HCT116 (cell line): ENCODE measurements at places on chromosomes 2 and 18.

DNA sequence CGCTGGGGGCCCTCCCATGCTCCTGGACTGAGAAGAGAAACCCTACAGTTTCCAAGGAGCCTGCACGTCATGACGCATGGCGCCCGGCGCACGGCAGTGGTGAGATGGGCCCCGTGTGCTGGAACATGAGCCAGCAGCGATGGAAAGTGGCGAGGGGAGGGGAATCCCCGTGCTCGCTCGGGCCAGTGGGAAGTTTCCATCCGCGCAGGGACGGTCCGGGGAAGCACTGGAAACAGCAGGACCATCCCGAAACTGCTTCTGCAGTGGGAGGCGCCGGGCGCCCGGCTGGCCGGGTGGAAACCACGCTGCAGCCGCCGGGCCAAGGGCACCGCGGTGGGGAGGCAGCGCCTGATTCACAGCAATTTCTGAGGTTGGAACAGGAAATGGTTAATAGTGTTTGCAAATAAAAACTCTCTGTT, 4.9 kb upstream of the PDCD1 start:
- no peak for DNase-seq

GRCh38 chr2:45595721-45596435, 15.2 kb downstream of the SRBD1 start:
- DNase-seq, result no peak

- no peak for DNase-seq
Measured at GRCh38 chr18:8559612-8560186, 49.5 kb upstream of the RAB12 start.

DNA sequence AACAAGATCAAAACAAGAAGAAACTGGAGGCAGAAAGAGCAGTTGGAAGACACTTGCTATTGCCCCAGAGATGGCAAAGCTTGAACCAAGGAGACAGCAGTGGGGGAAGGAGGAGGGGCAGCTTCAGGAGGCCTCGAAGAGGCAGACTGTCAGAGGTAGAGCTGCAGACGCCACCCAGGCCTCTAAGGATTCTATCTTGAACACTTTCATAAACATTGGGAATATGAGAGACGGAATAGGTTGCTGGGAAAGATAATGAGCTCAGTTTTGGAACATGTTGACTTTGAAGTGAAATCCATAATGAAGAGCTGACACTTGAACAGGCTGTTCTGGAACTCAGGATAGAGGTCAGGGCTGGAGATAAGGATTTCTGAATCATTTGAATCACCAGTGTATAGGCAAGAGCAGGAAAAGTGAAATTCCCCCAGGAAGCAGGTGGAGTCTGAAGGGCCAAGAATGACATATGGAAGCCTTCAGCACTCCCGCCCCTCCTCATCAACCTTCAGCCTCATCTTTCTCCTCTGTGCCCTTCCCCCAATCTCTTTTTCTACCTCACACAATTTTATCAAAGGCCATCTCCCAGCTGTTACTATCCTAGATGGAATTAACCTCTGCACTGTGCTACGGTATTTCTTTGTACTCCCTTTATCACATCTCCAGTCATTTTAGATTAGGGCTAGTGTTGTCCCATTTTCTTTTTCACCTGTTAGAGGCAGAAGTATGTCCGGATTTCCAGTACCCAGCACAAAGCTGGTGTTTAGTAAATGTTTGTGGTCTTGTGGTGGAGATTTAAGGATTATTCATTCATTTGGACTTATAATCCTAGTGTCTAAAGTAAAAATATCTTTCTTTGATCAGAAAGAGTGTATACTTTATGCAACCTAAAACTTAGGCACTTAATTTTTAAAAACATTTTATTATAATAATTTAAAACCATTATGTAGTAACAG, 47.5 kb upstream of the RTN4 start:
- no peak for DNase-seq

- DNase-seq, result peak; percentile 86
Measured at GRCh38 chr18:36067055-36067957, at the start of gene RPRD1A. Gene RPRD1A (minus strand): TSS chr18:36067559. CDS start chr18:36067404, 155 bp downstream.

GRCh38 chr2:170968205-170969003, 39.4 kb downstream of the GORASP2 start:
- no peak for DNase-seq

GRCh38 chr2:12417786-12418185, 298.9 kb upstream of the TRIB2 start:
- no peak for DNase-seq

GRCh38 chr2:173424886-173425285, 70.2 kb downstream of the CDCA7 start:
- DNase-seq, result no peak

- DNase-seq, result no peak
Measured at GRCh38 chr2:45857867-45858520, 206.5 kb downstream of the PRKCE start.

DNA sequence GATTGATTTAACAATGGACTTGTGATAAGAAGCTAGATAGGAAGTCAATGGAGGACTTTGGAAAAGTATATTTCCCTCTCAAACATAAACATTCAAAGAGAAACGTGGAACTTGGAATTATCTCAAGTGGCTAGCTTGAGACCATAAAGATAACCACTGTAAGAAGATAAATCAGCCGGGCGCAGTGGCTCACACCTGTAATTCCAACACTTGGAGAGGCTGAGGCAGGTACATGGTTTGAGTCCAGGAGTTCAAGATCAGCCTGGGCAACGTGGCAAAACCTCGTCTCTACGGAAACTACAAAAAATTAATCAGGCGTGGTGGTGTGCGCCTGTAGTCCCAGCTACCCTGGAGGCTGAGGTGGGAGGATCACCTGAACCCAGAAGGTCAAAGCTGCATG, 405.9 kb upstream of the ACVR2A start:
- DNase-seq, result no peak

GRCh38 chr18:58998401-58999203, 133.9 kb downstream of the ZNF532 start:
- DNase-seq, result no peak

- no peak for DNase-seq
Measured at GRCh38 chr2:217277646-217278398, 418.0 kb upstream of the TNP1 start.

GRCh38 chr2:19312949-19313348, 45.5 kb downstream of the OSR1 start:
- DNase-seq, result peak; percentile 4

DNA sequence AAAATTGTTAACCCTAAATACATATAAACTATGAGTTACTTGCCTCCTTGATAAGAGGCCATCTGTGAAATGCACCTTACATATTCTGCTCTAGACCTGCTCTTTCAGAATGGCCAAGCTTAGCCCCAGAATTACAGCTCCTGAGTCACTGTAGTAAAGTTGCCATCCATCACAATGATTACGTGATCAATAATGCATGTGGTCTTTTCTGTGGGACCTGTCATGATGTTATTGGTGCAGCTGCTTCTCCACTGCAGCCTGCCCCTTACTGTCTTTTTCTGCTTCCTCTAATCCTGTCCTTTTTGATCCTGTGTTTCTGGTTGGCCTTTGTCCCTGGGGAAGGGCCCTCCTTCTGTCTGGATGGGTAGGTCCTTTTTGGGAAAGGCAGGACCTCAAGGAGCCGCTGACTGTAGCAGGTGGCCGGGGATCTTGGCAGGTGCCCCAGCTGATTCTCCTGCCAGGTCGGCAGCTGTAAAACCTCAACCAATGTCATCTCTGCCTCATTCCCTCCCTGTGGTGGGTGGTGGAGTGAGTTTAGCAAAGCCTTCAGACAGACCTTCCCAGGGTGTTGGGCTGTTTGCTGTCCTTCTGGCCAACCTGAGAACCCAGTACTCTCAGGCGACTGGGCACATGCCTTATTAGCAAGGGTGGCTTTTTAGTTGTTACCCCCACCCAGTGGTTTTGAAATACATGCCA, 126.2 kb upstream of the EML6 start:
- no peak for DNase-seq

DNA sequence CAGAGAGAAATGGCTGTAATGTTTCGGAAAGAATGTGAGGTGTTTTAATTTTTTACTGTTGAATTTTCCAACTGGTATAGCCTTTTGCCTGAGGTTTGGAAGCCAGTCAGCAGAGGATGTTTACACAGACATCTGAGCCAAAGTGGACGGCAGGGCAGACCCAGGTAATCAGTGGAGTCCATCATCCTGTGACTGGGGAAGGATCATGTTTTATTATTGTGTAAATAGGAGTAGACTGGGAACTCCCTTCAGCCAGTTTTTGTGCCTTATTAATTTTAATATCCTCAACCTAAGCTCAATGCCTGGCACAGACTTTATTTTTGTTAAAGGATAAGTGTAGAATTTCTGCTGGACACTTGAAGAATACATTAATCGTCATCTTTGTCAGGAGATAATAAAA, 142.0 kb upstream of the GAREM1 start:
- no peak for DNase-seq
